ENCODE measurements at places on chromosomes 5 and 9.
A peak's percentile ranks its signal among the peaks of the same experiment; 100 is the strongest.

DNA sequence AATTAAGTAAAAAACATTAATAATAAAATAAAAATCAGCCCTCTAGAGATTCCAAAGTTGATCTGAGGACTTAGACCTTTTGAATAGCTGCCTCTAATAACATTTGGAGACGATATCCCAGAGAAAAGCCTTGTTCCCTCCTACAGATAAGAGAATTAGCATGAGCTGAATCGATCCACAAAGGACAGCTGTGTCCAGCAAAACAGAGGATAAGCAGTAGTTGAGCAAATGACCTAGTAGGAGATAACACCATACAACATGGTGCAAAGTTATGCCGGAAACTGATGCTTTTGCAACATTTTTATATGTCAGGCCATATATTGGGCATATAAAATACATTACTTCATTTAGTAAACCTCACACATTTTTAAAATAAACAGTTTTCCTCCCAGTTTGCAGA, 212.2 kb upstream of the PRR16 start:
- DNase-seq, result no peak

DNA sequence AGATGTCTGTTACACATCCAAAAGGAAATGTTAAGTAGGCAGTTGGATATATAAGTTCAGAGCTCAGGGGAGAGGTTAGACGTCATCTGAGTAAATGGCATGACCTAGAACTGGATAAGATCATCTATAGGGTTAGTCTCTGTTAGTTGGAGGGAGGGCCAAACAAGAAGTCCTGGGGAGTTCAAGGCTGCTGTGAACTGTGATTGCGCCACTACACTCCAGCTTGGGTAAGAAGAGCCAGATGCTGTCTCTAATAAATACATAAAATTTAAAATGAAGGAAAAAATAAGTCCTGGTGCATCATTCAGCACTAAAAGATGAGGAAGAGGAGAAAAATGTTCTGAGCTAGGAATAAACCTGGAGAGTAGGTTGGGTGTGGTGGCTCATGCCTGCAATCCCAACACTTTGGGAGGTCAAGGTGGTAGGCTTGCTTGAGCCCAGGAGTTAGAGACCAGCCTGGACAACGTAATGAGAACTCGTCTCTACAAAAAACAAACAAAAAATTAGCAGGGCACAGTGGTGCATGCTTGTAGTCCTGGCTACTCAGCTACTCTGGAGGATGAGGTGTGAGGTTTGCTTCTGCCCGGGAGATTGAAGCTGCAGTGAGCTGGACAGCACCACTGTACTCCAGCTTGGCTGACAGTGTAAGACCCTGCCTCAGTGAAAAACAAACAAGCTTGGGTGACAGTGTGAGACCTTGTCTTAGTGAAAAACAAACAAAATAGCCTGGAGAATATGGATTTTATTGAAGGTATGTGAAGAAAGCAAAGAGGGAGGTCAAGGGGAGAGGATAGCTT, 123.6 kb downstream of the ACTBL2 start:
- no peak for DNase-seq

DNA sequence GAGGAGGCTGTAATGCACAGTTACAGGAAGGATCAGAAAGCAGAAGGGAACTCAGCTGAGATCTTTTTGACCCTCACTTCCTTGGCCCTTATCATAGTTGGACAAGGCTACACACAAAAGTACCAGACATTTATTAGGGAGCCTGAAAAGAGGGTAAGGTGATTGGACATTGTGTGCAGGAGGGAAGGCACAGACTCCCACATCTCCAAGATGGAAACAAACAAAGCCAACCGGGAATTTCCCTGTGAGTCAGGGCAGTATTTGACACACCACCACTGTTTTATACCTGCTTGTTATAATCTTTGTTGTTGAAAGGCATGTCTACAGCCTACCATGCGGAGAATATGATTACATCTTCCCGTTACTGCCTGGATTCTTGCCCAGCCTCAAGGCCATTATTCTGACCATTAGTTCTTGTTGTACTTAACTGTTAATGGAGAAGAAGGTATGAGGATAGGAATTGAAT, 3.0 kb upstream of the CCNG1 start:
- no peak for DNase-seq

GRCh38 chr5:1762121-1762882, 37.3 kb downstream of the MRPL36 start:
- no peak for DNase-seq

GRCh38 chr5:1362242-1363015, 17.5 kb upstream of the CLPTM1L start:
- DNase-seq, result no peak

DNA sequence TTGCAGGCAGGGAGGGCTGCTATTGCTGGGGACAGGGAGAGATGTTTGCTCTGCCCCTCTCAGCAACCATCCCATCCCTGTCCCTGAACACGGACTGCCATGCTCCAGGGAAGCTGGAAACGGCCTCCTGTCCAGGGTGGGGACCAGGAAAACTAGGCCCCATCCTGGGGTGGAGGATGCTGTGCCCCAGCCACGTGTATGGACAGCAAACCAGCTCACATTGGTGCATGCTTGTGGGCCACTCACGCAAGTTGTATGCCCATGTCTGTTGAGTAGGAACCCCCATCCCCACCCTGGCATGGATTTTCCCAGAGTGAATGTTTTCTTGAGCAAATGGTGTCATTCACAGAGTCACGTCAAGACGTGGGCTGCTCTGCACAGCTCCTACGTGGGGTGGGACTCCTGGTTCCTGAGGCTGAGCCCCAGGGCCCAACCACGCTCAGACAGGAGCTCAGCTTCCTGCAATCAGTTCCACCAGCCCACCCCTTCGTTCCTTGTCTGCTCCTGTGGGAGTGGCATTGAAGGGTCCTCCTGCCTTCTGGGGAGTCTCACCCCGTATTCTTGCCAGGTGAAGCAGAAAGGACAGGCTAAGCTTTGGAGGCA, 4.6 kb downstream of the UNC5A start:
- no peak for DNase-seq

DNA sequence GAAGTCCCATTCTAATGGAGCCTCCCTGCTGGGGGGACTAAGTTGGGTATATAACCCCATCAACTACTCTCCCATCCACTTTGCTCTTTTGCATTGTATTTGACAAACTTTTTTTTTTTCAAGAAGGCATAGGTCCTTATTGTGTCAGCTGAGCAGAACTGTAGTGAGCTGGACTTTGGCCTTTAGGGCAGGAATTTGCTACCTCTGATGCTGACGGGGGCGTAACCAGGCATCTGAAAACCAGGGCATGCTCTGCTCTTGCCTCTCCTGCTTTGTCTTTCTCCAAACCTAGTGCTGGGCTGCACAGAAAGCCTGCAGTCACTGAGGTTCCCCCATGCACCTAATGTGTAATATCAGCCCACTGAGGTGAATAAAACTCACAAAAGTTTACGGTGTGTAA, 49.0 kb downstream of the MSX2 start:
- DNase-seq, result no peak

DNA sequence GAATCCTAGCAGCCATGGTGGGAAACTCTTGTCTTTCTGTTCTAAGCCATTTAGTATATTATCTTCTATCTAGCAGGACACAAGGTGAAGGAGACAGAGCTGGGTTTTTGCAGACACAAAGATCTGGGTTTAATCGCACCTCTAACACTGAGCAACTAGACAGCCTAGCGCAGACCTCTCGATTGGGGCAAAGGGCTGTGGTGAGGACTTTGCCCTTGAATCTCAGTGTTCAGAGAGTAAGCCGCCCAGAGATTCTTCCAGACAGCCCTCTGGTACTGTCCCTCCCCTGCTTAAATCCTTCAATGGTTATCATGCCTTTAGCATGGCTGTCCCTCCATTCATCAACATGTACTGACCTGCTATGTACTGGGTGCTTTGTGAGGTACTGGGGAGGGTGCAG, 128.1 kb downstream of the CRB2 start:
- DNase-seq, result no peak

DNA sequence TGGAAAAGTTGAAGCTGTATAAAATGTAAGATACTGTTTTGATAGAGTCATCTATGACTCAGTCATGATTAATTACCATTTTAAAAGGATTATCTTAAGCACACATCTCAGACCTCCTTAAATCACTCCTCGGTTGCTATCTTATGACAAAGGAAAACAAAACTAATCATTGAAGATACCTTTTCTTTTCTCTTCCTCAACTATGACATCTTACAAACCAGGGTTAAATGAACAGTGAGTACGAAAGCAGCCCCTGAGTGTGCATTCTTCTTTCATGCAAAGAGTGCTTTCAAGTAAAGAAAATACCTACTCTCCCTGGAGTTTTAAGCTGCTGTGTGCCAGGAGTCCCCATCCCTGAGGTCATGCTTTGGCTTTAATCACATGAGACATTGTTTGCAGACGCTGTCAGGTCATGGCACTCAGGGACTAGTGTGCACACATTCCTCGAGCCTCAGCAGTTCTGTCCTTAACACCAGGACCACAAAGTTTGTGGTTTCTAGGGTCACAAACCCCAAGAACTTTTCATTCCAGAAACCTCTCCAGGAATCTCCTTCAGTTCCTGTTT, 86.7 kb upstream of the ICE1 start:
- DNase-seq, result no peak

GRCh38 chr5:137822158-137822764, 45.4 kb upstream of the MYOT start:
- DNase-seq, result peak; percentile 41

DNA sequence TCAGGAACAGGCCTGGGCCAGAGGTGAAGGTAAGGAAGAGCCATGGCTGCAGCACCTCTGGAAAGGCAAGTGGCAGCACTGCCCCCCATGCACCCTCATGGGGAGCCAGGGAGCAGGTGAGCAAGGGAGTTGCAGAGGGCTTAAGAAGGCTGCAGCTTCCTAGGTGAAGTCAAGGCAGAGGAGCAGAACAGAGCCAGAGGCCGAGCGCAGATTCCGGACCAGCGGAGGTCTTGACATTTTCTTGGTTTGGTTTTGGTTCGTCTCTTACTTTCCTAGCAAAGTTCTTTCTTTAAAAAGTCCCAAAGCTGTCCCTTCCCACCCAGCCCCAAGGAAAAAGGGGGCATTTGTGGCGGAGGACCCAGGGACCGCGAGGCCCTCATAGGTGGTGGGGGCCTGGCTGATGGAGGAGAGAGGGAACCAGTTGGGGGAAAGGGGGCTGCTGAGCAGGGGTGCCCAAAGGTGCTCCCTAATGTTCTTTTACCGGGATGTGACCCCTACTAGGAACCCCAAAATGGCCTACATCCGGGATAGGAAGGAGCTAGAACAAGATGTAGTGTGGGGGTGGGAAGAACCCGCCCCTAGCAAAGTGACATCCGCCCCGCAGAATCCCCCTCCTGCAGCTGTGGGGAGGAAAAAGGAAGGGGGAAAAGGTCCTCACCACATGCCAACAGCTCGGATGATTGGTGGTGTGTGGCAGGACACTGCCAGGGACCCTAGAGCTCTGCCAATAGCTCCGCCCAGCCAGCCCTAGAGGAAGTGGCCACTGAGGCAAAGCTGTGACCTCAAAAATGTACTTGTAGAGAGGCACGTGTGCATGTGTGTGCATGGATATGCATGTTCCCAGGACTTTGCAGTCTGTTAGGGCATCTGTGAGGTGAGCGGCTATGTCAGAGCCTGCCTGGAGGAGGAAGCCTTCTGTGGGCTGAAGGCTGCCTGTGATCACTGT, 914 bp upstream of the CD72 start:
- no peak for DNase-seq

DNA sequence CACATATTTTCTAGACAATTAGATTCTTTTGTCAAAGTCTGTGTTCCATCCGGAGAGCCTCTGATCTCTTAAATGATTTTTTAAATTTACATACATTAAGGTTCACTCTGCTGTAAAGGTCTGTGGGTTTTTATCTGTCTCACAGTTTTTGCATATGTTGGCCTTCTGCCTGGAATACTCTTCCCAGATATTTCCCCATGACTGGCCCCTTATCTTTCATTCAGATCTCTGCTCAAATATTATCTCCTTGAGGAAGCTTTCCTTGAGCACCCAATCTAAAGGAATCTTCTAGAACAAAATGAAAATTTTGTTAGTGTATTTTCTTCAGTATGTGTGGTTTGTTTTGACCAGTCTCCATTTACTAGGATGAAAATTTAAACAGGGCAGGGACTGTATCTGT, 26.3 kb downstream of the FAF2 start:
- no peak for DNase-seq

- DNase-seq, result no peak
Measured at GRCh38 chr9:36021968-36022367, 14.7 kb upstream of the RECK start.

DNA sequence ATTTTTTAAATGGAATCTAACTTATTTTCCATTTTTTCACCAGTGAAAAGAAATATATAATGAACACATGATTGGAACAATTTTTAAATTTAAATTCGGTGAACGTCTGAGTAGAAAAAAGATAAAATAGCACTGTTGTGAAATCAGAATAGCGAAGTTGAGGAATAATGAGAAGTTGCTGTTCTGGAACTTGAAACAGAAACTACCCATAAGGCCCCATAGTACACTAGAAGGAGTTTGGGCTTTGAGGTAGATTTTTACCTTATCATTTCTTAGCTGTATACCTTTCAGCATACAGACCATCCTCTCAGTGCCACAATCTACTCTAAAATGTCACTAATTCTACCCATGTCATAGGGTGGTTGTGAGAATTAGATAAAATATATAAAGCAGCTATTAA, 35.1 kb downstream of the TDRD7 start:
- no peak for DNase-seq

GRCh38 chr5:35803191-35803651, 53.5 kb upstream of the IL7R start:
- DNase-seq, result no peak

- DNase-seq, result no peak
Measured at GRCh38 chr9:36407122-36407723, 7.2 kb upstream of the RNF38 start.

- DNase-seq, result no peak
Measured at GRCh38 chr5:124581738-124582560, 164.5 kb downstream of the ZNF608 start.

DNA sequence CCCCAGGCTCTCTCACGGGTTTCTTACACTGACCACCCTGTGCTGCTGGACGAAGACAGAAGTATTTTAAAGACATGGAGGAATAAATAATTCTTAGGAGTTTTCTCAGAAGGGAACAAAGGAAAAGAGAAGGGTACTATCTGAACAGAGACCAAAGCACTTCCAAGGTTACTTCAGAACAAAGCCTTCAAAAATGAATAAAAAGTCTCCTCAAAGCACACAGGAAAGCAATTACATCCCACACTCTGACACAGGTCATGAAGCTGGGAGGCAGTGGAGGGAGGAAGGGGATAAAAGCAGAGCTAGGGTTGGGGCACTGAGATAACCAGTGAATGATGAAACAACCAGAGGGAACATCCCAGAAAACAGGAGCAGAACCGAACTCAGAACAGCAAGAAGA, 151.8 kb downstream of the ARSB start:
- no peak for DNase-seq

GRCh38 chr5:33032271-33033070, 321.4 kb downstream of the NPR3 start:
- DNase-seq, result no peak

DNA sequence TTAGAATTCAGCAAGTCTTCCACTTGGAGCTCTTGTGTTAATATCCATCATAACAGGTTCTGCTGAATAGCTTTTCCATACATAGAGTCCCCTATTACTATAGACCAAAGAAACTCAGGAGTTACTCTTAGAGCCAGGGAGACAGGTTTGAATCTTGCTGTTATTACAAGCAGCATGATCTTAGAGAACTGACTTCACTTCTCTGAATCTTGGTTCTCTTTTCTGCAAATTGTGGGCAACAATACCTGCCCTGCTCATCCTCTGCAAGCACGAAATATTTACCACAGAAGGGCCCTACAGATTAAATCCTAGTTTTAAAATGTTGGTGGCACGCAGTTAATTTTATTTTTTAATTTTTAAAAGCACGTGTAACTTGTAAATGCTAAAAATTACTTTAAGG, 111.7 kb downstream of the TLR4 start:
- no peak for DNase-seq

- DNase-seq, result no peak
Measured at GRCh38 chr5:172715931-172716682, 54.9 kb downstream of the DUSP1 start.

Data from T47D (cell line).